ENCODE measurements at places on chromosomes 4 and X.
A peak's percentile ranks its signal among the peaks of the same experiment; 100 is the strongest.

DNA sequence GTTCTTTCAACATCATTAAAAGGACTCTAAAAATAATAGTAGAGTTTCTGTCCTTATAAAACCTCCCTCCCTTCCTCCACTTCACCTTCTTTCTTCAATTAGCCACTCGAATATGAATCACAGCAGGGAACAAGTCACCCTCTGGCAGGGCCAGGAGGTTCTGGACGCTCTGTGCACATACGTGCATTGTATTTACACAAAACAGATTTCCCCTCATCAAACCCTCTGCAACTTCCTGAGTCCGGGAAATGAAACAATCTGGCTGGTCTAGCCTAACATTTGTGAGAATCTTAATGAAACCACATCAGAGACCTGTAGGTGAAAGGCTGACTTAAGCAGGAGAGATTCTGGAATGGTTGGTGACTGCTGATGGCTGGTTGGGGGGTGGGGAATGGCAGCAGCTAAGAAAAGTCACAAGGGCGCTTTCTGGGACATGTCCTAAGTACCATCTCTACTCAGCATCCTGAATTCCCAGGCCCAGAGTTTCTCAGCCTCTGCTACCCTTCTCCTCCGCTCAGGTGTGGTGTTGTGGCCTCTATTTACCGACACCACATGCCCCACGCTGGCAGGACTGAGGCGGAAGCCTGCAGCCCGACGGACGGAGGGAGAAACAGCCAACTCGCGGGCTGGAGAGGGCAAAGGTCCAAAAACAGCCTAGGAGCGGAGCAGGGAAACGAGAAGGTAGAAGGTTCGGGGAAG lies 1.0 kb downstream of the ZDHHC9 start:
- no peak for DNase-seq

GRCh38 chr4:161457311-161457710 lies 706.5 kb downstream of the FSTL5 start:
- no peak for DNase-seq

DNA sequence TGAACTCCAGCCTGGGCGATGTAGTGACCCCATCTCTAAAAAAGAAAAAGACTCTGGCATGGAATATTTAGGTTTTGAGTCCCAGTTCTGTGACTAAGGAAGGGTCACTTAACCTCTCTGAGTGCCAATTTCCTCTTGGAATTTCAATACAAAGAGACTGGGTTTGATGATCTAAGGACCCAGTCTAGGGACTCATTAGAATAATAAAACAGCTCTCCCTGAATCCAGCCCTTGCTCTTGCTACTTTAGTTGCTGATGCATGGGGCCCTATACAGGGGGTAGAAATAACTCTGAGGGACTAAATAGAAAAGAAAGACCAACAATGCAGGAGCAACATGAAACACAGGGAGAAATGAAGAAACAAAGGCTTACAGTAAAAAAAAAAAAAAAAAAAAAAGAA lies 12.6 kb downstream of the C4orf54 start:
- no peak for DNase-seq

- DNase-seq, result no peak
Measured at GRCh38 chr4:7722766-7723387, 216.8 kb downstream of the AFAP1 start.

GRCh38 chr4:120765260-120765680 lies 157.3 kb downstream of the PRDM5 start:
- DNase-seq, result no peak

DNA sequence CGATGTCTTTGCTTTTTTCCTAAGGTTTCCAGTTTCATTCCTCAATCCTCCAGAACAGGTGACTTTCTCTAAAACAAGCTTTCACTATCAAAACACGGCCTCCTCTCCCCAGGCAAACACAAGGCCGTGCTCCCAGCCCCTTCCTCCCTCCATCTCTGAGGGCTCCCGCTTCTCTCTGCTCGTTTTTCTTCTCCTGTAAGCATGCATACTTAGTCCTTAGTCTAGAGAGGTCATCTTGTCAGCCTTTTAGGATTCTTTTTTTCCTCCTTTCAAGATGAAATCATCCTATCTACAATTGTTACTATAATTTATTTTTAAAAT lies 18.7 kb downstream of the DCTD start:
- DNase-seq, result no peak

DNA sequence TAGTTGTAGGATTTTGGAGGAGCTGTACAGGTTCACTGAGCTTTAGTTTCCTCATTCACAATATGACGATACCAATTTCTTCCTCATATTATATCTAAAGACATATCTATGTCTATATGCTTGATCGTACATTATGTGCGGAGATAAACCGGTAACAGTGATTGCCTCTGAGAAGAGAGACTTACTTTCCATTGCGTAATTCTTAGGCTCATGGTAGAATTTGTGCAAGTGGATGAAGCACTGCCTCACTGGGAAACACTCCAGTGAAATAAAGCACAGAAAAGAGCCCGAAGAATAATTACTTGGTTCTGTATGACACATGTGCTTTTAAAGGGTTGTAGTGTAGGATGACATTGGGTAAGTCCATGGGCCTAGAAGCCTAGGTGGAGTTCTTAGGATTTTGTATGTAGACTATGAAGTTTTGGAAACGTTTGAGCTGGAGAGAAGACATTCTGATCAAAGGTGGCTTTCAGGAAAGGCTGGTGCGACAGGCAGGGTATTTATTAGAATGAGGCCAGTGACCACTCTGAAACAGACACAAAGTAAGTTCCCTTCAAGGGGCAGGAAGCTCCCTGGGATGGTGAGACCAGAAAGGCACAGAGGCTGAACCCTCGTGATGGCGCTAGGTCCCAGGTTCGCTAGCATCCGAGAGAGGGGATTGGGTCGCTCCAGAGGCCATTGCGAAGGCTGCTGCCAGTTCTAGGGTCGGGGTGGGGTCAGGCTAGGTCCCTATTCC lies 649 bp upstream of the VBP1 start:
- DNase-seq, result no peak

- no peak for DNase-seq
Measured at GRCh38 chrX:153700376-153700945, 12.7 kb downstream of the SLC6A8 start.

- no peak for DNase-seq
Measured at GRCh38 chr4:169963998-169964397, 62.2 kb downstream of the MFAP3L start.

DNA sequence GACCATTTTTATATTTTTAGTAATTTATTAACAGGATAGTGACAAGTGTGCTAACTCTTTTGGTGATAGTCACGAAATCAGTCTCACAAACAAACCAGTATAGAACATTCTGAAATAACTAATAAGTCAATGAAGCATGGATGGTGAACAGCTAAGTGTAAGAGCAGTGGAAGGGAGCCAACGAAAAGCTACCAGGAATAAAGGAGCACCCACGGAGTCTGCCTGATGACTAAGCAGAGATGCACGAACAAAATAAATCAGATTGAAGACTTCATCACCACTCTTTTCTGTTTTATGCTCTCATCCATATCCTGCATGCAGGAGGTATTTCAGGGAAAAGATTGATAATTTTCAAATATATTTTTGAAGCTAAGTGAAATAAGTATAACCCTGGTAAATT lies 891.1 kb upstream of the HS3ST1 start:
- no peak for DNase-seq

- DNase-seq, result no peak
Measured at GRCh38 chr4:154687840-154688239, 56.0 kb upstream of the LRAT start.

DNA sequence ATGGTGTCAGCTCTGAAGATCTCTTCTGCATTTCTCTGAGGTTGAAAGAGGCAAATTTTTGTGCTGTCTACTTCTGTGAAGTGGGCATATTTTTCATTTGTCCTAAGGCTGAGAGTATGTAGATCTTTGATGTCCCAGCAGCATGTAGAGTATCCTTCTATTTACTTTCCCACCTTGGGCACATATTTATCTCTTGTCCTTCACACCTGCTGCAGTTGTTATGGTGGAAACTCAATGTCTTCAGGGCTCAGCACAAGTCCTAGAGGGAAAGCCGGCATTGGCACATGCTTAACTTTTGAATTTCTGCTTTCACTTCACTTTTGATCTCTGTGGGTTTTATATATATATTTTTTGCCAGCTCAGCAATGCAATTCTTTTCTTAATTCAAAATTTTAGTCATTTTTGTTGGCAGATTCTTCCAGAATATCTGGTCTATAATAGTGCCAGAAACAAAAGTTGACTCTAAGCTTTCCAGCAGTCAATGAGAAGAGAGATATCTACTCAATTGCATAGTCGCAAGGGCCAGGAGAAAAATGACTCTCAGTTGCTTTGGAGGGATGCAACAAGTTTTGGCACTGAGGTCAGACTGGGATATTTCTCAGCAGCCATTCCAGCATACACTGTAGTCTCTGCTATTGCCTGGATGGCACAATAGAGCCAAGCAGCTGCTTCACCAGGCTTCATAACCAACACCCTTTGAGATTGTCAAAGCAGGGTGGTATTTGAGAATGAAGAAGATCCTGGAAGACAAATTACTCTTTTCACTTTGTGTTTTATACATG lies 127.8 kb upstream of the FAT1 start:
- DNase-seq, result no peak

GRCh38 chr4:158965226-158965625 lies 137.7 kb upstream of the RAPGEF2 start:
- no peak for DNase-seq

- peak; percentile 13 for DNase-seq
Measured at GRCh38 chrX:23694606-23695005, 27.3 kb downstream of the PRDX4 start.

- no peak for DNase-seq
Measured at GRCh38 chrX:54325077-54325476, 32.8 kb downstream of the WNK3 start.

GRCh38 chrX:138885886-138886285 lies 174.4 kb upstream of the FGF13 start:
- DNase-seq, result no peak

DNA sequence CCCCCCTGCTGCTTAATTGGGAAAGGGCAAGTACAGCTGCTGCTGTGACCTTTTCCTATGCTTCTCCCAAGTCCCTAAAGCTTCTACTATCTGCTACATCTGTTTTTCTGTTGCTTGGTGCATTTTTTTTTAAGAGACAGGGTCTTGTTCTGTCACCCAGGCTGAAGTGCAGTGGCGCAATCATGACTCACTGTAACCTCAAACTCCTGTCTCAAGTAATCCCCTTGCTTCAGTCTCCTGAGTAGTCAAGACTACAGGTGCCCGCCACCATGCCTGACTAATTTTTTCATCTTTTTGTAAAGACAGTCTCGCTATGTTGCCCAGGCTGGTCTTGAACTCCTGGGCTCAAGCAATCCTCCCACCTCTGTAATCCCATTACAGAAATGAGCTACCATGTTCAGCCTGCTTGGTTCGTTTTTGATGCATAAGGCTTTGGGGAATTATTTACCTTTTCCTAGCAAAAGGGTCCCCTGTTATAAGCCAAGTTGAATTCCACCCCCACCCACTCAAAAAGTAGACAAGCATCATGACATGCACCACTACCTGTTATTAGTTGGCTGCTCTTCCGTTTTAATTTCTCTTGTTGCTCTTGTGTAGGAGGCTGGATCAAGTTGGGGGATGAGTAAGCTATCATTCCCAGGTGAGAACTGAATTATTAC lies 39.6 kb downstream of the DGKK start:
- no peak for DNase-seq

GRCh38 chr4:63787326-63787725 lies 621.9 kb downstream of the TECRL start:
- DNase-seq, result no peak

DNA sequence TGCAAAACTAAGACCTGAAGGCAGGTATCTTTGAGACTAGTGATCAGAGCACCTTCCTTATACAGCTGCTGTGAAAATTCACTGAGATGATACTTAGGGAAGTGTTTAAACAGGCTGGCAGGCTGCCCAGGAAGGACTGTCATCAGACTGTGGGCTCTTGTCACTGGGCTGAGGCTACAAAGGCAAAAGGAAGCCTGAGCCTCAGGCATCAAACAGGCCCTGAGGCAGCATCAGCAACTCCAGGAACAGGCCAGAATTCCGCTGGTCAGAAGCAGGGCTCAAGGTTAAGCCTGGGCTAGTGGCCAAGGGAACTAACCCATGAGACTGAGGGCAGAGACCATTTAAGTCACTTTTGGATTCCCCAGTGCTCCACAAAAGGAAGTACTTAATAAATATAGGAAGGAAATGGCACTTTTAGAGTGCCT lies 12.8 kb downstream of the PJA1 start:
- no peak for DNase-seq

- DNase-seq, result no peak
Measured at GRCh38 chr4:60133375-60133774, 1066.8 kb upstream of the ADGRL3 start.

DNA sequence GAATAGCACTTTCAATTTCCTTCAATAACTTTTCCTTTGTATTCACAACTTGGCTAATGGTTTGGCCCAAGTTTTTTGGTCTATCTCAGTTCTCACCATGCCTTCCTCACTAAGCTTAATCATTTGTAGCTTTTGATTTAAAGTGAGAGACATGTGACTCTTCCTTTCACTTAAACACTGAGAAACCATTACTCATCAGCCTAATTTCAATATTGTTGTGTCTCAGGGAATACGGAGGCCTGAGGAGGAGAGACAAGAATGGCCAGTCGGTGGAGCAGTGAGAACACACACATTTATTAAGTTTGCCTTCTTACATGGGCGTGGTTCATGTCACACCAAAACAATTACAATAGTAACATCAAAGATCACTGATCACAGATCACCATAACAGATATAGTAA lies 56.7 kb downstream of the TSPAN5 start:
- DNase-seq, result peak; percentile 9

DNA sequence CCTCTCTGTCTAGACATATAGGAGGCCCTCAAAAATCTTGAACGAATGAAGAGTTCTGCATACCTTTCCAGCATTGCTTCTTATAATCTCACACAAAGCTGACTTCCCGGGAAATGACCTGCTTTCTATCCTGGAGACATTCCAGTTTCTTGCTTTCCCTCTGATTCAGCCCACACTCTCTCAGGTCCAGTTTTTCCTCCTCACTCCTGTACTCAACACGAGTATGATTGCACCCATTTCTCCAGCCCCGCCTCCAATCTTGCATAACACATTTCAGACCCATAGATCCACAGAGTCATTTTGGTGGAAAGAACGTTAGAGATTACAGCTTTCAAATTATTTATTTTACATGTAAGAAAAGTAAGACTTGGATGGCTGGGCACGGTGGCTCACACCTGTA lies 127.5 kb upstream of the TLR3 start:
- no peak for DNase-seq

All from stimulated activated CD4-positive, alpha-beta T cell treated with anti-CD3 and anti-CD28 coated beads, Interleukin-4, amount 100 ng/mL, for 4 hours (primary cell).